AG10803 (cell line): ENCODE measurements at places on chromosomes 5 and 9.
A peak's percentile ranks its signal among the peaks of the same experiment; 100 is the strongest.

- DNase-seq = no peak
Observed at GRCh38 chr9:97831843-97832636, 21.0 kb upstream of the FOXE1 start.

DNA sequence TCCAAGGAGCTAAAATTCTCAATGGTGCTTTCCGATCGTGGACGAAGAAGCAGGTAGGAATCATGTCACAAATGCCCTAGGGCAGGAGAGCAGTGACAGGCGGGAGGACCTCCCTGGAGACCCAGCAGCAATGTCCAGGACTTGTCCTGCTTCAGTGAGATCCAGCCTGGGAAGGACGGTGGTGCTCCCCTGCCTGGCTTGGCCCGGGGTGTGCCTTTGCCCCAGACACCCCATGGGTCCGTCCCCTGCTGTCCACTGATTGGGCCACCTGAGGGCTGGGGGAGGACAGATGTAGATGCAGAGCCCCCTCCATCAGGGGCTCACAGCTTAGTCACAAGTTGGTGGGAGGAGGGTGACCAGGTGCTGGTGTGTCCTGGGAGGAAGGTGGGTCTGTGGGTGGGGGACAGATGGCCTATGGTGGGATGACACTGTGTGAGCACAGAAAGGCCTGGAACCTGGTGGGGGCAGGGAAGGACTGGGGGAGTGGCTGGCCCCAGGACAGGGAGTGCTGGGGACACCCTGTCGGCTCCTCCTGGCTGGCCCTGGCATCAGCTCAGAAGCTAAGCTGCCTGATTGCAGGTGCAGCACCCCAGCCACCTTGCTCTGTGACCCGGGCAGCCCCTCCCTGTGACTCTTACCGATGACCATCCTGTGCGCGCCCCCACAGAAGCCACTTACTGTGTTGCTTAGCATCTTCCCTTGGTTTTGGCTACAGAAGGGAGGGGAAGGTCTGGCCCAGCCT lies 82.0 kb downstream of the PHF2 start:
- no peak for DNase-seq

DNA sequence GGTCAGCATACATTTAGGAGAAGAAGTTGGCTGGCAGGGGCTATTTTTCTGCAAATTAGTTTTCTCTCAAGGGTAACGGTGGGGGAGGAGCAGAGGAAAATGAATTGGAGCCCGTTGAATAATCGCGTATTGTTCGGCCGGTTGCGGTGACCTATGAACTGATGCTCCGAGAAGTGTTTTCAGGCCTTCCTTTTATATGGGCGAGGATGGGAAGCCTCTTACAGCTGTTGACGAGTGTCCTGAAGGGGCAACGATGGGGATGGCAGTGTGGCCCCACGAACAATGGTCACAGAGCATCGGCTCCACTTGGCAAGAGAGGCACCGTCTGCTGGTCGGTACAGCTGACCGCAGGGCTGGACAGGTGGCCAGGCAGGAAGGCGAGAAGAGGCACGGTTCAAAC lies 400.7 kb downstream of the ZSWIM6 start:
- no peak for DNase-seq

DNA sequence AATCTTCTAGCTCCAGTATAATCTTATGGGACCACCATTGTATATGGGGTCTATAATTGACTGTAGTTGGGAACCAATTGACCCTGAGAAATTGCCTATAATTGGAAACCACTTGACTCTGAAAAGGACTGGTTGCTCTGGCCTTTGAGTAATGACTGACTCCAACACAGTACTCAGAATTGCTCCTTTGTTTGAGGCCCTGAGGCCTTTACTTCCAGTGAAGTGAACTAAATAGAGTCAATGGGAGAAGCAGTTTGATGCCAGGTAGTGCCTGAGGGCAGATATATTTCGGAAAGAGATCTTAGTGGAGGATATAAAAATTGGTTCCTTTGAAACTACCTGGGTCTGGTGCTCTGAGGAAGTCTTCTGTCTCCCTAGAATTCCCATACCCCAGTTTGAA lies 16.0 kb upstream of the TMEM171 start:
- DNase-seq = no peak

GRCh38 chr5:115271295-115272050 lies 8.8 kb upstream of the PGGT1B start:
- DNase-seq = no peak

DNA sequence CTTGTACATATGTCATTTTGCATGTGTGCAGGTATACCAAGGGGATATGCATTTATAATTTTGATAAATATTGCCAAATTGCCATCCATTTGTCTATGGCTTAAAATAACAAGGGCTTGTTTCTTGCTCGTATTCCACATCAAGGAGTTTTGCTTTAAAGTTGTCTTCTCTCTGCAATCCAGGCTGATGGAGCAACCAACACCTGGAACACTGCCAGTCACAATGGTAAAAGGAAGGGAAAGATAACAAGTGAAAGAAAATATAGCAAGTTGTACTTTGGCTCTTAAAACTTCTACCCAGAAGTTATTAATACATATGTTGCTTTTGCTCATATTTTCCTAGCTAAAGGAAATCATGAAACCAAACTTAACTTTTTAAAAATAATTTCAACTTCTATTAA lies 156.9 kb downstream of the UNC13B start:
- no peak for DNase-seq

GRCh38 chr5:52754051-52754450 lies 33.7 kb upstream of the ITGA1 start:
- DNase-seq = no peak

GRCh38 chr5:72380492-72381274 lies 60.5 kb downstream of the PTCD2 start:
- peak; percentile 29 for DNase-seq

DNA sequence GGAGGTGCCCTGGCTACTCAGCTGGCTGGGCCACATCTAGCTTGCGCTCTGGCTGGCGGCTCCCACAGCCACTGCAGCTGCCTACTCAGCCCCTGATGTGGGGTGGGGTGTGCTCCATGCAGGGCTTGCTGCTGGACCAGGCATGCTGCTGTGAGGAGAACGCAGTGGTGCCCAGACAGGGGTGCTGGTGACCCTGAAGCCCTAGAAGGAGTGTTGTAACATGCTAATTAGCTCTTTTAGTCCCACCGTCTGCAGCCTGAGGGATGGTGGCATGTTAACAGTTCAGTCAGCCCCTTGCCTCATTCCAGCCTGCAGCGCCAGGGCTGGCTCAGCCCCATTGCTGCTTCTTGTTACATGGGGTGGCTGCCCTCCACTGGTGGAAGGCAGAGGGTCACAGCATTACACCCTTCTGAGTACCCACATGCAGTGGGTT lies 642.3 kb downstream of the DMRTA1 start:
- DNase-seq = peak; percentile 1

DNA sequence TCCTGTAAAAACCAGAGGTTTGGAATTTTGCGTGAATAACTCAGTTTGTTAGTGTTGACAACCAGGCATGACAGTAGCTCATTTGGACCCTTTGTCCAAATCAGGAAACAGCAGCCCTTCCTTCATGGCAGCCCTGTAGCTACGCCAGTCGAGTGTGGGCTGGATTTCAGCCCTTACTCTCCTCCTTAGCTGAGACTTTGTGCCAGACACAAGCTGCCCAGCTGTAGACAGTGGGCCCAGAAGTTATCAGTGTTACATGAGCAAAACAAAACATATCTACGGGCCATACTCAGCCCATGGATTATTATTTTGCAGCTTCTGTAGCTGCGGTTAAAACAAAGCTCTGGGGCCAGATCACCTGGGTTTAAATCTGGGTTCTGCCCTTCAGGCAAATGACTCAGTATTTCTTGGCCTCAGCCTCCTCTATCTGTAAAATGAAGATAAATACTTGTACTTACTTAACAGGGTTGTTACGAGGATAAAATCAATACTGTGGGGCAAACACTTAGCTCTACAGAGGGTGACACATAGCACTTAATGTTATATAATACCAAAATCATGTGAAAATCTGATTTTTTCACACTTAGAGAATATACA lies 76.9 kb downstream of the GHR start:
- DNase-seq = no peak

- DNase-seq = peak; percentile 11
Observed at GRCh38 chr9:123609844-123610243, 253.8 kb downstream of the CRB2 start.

DNA sequence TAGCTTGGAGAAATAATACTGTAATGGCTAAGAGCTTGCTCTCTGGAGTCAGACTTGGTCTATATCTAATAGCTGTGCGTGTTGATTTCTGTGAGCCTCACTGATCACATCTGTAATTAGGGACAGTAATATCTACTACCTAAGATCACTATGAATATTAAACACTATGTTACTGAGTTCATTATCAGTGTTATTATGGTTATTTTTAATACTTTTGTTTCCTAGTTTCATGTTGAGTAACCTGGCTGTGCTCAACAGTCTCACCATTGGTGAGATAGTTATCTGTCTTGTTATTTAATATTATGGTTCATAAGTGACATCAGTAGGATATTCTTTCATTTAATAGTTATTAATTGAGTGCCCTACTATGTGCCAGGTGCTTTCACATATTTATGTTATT lies 22.4 kb upstream of the CAVIN4 start:
- no peak for DNase-seq

DNA sequence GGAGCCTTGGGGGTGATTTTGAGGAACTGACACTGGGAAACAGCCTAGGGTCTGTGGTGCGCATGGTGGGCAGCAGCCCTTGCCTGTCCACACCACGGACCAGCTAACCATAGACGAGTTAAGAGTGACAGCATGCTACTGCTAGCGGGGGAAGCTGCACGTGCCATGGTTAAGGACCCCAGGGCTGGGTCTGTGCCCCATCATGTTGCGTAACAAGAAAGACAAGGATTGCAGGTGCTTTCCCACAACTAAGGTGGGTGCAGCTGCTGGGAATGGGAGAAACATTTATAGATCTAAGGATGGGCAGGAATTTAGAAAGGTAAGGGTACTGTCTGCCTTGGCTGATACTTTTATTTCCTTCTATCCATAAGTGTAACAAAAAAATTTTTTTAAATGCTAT lies 17.9 kb upstream of the KCNMB1 start:
- DNase-seq = no peak

GRCh38 chr9:85978496-85978895 lies 37.5 kb downstream of the NAA35 start:
- no peak for DNase-seq

GRCh38 chr5:159704160-159704559 lies 212.1 kb upstream of the ADRA1B start:
- DNase-seq = peak; percentile 3

DNA sequence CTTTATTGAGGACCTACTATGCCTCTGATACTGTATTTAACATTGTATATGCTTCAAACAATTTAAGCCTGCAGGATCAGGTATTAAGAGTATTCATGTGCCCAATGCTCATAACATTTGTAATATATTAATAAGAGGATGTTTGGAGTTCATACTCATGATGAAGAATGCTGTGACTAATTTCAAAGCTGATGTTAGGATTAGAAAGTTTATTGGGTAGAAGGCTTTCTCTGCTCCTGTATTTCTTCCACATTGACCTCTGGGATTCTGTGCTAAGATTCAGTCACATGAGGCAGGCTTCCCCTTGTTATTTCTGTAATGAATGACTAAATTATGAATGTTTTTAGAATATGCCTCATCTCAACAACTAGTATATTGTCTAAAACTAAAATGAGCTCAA lies 456.4 kb downstream of the NFIB start:
- peak; percentile 14 for DNase-seq

DNA sequence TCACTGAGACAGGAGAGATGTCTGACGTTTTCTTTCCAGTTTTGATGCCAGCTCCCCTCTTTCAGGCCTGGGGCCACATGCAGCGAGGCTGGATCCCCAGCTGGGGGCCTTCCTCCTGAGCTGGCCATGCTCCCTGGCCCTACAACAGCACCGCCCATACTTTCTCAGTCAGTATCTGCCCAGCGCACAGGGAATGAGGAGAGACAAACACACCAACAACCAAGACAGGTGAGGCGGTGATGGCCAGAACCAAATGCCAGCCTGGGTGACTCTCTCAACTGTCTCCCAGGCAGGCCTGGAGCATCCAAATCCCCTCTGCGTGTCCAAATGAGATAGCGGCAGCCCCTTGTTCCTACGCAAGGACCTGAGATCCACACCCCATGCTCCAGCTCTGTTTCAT lies 109.6 kb downstream of the ROR2 start:
- DNase-seq = no peak

DNA sequence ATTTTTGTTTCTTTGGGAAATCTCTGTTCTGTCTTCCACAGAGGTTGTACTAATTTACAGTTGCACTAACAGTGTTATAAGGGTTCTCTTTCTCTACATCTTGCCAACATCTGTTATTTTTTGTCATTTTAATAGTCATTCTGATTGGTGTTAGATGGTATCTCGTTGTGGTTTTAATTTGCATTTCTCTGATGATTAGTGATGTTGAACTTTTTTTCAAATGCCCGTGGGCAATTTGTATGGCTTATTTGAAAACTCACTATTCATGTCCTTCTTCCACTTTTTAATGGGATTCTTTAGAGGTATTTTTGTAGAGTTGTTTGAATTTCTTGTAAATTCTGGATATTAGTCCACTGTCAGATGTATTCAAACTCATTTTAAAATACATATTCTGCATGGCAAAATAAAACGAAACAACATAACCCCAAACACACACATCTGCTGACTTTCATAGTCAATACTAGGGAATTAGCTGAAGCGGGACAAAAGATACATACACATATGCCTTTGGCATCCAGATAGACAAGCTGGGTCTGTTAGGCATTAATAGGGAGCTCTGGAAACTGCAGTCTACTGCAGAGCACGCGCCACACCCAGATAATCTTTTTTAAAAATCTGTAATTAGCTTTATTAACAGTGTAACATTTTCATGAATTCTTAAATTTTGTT lies 5.8 kb upstream of the SPATA31C2 start:
- DNase-seq = no peak

DNA sequence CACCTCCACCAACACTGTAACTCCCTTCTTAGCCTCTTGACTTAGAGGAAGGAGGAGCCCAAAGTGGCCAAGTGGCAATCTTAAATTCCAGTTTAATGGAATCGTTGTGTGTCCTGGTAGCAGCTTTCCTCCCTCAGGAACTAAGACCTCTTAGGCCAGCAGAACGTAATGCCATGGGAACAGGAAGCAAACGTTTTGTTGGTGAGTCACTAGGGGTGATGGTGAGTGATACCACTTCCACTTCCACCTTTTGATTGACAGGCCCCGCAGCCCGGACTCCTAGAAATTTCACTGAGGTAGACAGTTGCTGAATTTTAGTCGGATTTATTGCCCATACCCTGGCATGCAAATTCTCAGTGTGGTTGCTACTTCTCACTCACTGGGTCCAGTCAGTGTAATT lies 94.2 kb upstream of the FBN2 start:
- DNase-seq = no peak

DNA sequence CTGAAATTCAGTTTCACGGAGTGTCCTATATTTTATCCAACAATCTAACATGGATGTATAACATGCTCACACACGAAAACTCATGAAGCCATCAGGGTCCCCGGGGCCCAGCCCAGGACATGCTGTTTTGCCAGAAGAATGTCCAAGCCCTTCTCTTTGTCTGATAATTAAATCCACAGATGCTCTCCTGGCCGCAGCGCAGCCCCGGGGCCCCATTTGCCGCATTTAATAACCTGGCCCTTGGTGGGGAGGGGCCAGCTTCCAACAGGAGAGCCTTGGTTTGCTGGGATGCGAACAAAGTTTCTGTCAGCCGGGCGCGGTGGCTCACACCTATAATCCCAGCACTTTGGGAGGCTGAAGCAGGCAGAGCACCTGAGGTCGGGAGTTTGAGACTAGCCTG lies 30.0 kb downstream of the PLPP7 start:
- no peak for DNase-seq

GRCh38 chr5:6568889-6569288 lies 64.0 kb downstream of the NSUN2 start:
- DNase-seq = no peak
